ENCODE measurements at places on chromosomes 6 and 20.

DNA sequence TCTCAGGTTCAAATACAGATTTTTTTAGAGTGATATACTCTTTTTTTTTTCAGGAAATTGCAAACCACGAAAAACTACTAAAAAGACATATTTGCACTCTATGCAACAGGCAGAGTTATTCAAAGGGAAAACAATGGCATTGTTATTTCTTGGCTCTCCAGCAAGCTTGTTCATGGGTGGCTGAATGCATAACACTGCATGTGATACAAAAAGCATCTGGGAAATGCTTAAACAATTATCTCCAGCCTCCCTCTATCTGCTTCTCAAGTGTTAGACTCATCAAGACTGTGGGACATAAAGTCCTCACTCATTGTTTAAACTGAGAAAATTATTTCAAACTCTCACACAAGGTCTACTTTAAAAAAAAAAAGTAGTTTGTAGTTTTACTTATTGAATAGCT is 7.3 kb upstream of the COL12A1 start:
- DNase-seq, result no peak

DNA sequence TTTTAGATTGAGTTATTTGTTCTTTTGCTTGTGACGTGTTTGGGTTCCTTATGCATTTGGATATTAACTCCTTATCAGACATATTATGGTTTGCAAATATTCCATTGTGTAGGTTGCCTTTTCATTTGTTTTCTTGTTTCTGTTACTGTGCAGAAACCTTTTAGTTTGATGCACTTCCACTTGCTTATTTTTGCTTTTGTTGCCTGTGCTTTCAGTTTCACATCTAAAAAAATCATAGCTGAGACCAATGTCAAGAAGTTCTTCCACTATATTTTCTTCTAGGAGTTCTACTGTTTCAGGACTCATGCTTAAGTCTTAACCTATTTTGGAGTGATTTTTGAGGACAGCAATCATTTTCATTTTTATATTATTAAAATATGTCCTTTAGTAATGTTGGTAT is 113.5 kb downstream of the EPM2A start:
- no peak for DNase-seq

DNA sequence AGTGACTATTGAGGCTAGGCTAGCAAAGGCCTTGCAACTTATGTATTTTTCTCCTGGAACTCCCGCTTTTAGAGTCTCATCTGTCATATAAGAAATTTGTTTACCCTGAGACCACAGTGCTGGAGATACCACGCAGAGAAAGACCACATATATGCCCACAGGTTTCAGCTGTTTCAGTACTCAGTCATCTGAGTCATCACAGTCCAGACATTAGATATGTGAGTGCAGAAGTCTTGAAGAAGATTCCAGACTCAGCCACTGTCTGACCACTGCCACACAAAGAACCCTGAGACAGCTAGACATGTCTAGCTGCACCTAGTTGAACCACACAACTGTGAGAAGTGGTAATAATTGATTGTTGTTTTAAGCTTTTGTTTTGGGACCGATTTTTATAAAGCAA is 648.3 kb downstream of the EPM2A start:
- no peak for DNase-seq

DNA sequence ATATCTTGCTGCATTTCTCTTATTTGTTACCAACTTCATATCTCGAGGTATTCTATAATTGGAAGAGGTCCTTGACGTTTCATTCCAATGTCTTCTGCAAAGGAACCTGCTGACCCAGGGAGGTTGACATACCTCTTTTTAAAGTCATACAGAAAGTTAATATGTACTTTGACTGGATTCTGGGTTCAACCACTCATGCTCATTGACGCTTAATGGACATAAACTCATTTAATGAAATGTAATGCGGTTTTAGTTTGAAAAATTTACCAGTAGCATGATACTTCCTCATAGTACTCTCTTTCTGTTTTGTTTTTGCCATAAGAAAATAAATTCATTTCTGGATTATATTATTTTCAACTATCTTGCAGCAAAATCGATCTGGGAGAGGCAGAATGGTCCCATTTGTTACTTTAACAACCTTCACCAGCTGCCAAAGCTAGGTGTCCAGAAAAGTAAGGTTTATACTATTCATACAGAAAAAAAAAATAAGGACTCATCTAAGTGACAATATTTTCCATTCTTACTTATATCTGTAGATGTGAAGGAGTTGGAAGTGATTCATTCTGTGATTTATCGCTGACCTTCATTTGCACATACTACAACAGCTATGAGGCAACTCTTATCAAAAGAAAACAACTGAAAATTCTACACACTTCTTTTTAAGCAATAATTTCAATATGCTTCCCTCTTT is 101.6 kb downstream of the ATXN1 start:
- no peak for DNase-seq

- DNase-seq, result no peak
Measured at GRCh38 chr6:104750449-104750848, 109.3 kb downstream of the HACE1 start.

DNA sequence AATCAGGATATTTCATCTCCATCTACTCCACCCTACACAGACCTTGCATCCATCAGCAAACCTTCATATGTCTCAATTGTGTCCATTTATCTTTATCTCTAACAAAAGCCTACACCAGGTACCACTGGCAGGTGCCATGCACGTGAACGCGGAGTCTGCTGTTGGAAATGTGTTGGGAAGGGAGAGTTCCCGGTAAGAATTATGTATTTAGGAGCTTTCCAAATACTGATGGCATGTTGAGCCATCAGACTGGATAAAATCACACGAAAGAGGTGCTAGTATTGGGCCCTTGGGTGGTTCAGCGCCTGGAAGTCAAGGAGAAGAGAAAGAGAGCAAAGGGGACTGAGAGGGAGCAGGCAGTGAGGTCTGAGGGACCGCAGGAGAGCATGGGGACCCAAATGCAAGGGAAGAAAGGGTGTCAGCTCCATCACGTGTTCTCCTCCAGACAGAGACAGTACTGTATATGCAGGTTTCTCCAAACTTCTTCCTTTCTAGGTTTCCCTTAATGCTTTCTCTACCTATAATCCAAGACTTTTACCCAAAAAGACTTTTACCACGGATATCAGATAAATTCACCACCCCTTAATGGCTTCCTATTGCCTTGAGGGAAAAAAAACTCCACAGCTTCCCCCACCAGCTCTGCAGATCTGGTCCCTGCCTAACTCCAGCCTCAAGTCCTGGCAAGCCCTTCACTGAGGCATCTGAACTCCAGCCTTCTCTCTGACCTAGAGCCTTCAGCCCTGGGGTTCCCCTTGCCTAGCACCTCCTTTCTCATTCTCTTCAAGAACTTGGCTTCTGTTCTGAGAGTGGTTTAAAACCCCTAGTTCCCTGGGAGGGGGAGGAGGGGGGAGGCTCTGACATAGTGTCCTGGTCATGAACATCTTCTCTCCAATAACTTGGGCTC is 4.8 kb upstream of the ZNF217 start:
- no peak for DNase-seq

DNA sequence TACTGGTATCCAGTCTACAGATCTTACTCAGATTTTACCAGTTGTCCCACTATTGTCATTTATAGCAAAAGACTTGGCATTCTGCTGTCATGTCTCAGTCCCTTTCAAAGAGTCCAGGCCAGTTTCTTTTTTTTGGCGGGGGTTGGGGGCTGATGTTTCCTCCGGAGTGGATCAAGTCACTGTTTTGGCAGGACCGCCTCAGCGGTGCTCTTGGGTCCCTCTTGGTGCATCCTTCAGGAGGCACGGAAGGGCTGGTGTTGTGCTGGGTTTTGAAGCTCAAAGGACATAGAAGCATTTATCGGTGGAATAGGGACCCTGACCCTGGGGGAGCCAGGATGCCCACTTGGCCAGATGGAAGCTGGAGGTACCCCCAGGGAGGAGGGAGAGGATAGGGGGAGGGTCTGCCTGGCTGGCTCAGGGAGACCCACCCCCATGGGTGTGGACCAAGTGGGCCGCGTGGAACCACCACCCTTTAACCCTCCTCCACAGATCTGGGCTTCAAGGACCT is 10.8 kb downstream of the RBCK1 start:
- DNase-seq, result peak; percentile 68

GRCh38 chr6:382883-383810 is 8.4 kb upstream of the IRF4 start:
- no peak for DNase-seq

DNA sequence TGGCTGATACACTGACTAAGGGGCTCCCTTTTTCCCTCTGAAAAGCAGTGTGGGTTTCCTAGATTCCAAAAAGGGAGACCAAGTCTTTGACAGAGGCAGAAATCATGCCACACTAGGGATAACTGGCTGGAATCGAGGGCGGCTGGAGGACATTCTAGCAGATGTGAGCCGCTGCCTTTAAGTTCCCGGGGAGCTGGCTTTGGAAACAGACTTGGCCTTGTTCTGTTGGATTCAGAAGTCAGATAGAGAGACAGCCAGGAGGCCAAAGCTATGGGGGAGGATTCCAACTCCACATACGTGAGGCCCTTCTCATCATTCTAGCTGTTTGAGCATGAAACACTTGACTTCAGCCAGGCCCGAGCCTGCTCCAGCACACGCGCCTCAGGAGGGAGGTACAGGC is 109.9 kb upstream of the FOXC1 start:
- DNase-seq, result no peak

GRCh38 chr6:2127484-2127911 is 117.9 kb downstream of the GMDS start:
- peak; percentile 86 for DNase-seq

Measured in spleen (tissue), 13 donors.